ENCODE measurements at places on chromosomes 5 and 9.

DNA sequence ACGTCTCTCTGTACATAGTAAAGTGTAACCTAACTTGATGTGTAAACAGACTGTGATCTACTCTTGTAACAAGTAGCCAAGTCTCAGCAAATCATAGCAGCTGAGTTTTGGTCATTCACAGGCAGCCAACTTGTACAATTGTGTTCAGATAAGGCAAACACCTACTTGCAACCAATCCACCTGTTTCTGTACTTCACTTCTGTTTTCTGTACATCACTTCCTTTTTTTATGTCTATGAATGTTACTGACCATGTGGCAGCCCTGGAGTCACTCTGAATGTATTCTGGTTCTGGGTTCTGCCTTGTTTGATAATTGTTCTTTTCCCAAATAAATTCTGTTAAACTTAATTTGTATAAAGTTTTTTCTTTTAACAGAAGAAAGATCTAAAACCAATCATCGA lies 26.0 kb downstream of the RLN2 start:
- DNase-seq, result no peak

- DNase-seq, result no peak
These were observed 434.5 kb upstream of the TRPC7 start for GRCh38 chr5:136799806-136800372.

GRCh38 chr5:160697281-160697680 lies 154.7 kb downstream of the ATP10B start:
- no peak for DNase-seq

GRCh38 chr9:92297611-92298010 lies 4.1 kb upstream of the IARS1 start:
- no peak for DNase-seq

GRCh38 chr9:104836235-104836634 lies 72.3 kb downstream of the NIPSNAP3B start:
- no peak for DNase-seq

GRCh38 chr5:174374206-174374605 lies 328.7 kb downstream of the NSG2 start:
- no peak for DNase-seq

DNA sequence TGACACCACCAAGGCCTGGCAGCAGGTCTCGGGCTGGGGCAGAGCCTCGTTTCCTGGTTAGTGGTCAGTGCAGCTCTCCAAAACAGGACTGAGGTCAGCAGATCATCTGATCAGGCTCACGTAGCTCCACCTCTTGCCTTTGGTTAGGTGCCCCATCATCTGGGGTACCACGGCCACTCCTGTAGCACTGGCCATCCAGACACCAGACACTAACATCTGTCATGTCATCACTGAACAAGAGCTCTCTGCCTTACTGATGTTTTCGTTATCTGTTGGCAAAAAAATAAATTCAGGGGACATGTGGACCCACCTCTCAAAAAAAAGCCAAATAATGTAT lies 29.9 kb upstream of the MED10 start:
- no peak for DNase-seq

DNA sequence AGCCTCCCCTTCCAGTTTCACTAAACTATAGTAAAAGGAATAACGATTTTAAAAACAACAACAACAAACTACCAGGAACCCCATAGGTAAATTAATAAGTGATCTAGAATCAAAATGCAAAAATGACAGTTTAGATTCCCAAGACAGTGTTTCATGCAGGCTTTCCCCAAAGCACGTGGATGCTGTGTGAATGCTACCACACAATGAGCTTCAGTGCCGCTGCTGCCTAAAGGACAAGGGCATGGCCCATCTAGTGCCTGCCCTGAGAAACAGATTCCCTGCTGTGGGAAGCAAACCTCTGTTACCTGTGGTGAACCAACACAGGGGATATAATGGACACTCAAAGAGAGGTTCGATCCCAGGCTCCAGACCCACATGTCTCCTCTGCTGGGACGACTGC lies 23.7 kb upstream of the CKMT2 start:
- DNase-seq, result no peak

GRCh38 chr5:65440456-65440855 lies 41.3 kb downstream of the ADAMTS6 start:
- DNase-seq, result no peak

DNA sequence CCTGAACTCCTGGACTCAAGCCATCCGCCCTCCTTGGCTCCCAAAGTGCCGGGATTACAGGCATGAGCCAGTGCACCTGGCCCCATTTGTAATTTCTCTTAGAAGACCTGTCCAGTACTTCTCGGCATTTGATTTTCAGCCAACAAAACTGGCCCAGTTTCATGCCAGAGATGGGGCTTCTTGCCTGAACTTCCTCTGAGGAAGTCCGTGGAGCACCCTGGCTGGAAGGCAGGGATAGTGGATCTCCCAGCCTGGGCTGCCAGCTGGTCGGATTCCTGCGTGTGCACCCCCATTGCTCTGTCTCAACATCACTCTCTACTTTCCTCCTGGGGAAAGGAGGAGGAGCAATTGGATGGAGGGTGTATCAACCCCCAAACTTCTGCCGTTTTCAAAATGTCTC lies 39.0 kb downstream of the FAM78A start:
- DNase-seq, result no peak

DNA sequence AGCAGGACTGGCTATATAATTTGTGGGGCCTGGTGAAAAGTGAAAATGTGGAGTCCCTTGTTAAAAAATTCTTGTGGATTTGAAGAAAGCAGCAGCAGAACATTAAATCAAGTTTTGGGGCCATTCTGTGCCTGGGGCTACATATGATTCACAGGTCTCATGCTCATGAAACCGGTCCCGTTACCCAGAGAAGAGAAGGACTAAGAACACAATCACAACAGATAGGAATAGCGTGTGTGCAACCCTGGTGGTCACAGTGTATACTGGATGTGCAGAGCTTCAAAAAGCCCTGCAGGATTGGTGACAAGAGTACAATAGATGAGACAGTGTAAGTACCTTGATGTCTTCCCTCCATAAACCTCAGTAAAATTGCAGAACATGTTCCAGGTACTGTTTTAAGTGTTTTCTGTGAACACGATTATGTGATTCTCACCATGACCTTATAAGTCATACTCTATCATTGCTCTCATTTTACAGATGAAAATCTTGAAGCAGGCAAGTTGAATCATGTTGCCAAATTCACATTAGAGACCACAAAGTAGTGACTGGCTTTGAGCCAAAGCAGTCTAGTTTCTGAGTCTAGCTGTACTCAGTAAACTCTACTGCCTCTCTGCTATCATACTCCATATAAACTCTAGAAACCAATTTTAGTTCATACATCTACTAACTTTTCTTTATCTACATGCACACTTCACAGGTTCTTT lies 636.5 kb downstream of the TAF11L14 start:
- no peak for DNase-seq

DNA sequence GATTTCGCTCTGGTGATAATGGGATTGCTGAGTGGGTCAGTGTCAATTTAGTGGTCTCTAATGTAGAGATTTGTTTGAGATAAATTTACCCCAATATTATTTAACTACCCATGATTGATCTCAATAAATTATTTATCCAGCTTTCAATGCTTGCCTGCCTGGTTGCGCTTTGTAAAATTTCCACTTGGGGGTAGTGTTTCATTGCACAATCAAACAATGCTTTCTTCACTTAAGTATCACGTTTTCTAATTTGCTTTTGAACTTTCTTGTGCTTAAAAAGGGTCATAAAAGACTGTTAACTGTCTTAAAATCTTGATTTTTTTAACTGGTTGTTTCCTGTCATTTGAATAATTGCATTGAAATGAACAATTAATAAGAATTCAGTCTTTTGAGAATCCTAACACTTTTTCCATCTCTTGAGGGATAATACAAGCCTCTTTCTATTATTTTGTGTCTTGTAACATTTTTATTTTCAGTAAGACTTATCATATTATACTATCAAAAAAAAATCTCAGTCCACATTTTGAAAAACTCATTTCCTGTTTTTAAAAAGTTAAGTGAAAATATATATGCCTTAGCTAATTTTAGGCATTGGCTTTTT lies 18.7 kb downstream of the HSD17B4 start:
- no peak for DNase-seq

DNA sequence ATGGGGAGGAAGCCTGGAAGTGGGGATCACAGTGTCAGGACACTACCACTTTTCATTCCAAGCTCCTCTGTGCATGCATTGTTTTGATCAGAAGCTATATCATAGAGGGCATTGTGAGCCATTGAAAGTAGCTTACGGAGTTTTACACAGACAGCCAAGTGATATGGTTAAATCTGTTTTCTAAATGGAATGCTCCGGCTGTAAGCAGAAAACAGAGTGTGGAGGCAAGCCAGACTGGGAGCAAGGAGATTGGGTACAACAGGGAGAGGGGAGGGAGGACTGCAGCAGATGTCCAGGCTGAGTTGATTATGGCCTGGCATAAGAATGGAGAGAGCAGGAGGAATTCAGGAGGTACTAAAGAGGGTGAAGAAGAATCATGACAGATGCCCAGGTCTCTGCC lies 15.5 kb upstream of the SOWAHA start:
- no peak for DNase-seq

DNA sequence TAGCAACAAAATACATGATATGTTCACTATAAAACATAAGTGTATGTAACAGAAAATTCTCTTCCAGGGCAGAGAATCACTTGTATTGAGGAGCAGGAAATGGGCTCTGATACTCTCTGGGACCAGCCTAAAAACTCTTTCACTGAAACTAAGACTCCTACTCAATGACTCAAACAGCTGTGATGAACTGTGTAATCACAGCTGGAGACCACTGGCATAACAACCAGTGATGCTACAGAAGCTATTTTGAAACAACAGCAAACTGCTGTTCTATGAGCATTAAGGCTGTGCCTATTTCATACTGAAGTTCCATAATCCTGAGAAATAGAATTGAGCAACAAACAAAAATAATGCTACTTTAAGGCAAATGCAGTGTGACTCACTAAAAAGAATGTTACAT lies 594.0 kb downstream of the HINT1 start:
- no peak for DNase-seq

DNA sequence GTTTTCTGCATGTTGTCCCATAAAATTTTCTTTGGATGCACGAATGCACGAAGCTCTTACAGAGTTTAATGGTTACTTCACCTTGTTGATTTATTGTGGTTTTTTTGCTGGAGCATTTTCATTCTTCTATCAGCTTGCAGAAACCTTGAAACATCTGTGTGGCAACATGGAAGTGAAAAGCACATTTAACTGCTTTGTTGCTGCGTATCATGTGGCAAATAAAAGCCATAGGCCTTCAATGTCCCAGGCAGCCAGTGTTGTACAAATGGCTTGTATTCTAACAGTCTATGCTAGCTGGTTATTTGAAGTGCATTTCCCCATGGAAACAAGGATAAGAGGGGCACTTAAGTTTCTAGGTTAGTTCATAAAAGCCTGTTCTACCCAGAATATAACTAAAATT lies 42.5 kb upstream of the RASGRF2 start:
- DNase-seq, result no peak

- no peak for DNase-seq
These were observed 94.9 kb downstream of the RAD23B start for GRCh38 chr9:107378006-107378405.

DNA sequence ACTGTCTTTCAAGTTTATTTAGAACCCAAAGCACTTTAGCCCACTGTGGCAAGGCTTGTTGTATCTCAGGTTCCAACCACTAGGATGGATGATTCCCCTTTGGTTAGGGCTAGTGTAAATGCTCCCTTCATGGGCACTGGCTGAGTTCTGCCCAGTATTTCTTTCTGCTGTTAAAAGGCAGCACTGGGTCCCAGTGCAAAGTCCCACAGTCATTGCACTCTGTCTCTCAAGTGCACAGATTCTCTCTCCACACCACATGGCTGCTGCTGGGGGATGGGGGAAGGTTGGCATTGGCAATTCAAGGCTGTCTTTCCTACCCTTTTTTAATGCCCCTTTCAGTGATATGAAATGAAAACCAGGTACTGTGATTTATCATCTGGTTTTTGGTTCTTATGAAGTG lies 7.2 kb upstream of the NPR3 start:
- DNase-seq, result no peak

GRCh38 chr9:113398796-113399195 lies 2.3 kb downstream of the ALAD start:
- DNase-seq, result no peak

- no peak for DNase-seq
These were observed 6.1 kb upstream of the TNIP1 start for GRCh38 chr5:151086905-151087360.

GRCh38 chr5:77031891-77032290 lies 1.7 kb downstream of the AGGF1 start:
- DNase-seq, result no peak

DNA sequence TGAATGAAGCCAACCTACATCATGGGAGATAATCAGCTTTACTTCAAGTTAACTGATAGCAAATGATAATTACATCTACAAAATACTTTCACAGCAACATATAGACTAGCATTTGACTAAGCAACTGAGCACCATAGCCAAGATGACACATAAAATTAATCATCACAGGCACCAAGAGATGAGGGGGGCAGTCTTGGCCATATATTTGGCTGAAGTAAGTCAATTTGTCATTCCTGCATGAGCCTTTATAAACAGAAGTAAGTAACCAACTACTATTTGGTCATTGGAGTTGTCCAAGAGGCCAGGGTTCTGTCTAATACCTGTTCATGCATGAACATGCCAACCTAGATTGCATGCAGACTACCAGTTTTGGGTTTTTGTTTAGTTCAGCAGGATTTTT lies 53.6 kb downstream of the PDCD1LG2 start:
- DNase-seq, result no peak

GRCh38 chr9:128781187-128782070 lies 5.6 kb upstream of the TBC1D13 start:
- no peak for DNase-seq

DNA sequence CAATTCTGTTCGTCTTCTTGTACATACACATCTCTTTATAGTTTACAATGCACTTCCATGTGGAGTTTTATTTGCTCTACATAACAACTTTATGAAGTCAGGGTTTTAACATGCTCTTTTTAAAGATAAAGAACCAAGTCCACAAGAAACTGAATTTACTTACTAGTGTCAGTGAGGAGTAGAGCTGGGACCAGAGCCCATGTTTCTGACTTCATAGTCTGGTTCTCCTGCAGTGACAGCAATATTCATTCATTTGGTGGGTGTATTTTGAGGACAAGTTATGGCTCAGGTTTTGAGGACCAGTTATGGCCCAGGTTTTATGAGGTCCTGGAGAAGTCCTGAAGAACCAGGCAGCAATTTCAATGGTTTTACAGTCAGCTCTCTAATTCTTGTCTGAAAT lies 481.9 kb upstream of the TNC start:
- DNase-seq, result no peak

- DNase-seq, result no peak
These were observed 288.9 kb upstream of the KIF2A start for GRCh38 chr5:62017092-62017491.

GRCh38 chr5:94691949-94692348 lies 73.5 kb downstream of the SLF1 start:
- DNase-seq, result no peak

DNA sequence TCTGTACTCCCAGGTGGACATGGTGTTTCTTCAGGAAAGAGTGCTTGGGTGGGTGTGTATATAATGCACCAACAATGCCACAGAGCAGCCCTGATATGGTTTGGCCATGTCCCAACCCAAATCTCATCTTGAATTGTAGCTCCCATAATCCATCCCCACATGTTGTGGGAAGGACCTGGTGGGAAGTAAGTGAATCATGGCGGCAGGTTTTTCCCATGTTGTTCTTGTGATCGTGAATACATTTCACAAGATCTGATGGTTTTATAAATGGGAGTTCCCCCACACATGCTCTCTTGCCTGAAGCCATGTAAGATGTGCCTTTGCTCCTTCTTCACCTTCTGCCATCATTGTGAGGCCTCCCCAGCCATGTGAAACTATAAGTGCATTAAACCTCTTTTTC lies 158.5 kb downstream of the NR3C1 start:
- DNase-seq, result no peak

- no peak for DNase-seq
These were observed 109.4 kb downstream of the C5orf15 start for GRCh38 chr5:133859073-133859472.
